ENCODE measurements at places on chromosomes 6 and 20. TPM values are rescaled to one million over a fixed set of nuclear protein-coding genes. Genes with fewer than 3 reads are reported as not detected.

The PTPRT gene
- not detected for total RNA-seq

The BHLHE23 gene
- not detected for total RNA-seq

- ATAC-seq = peak; percentile 87
Measured at GRCh38 chr20:19815553-19815991, 57.5 kb downstream of the RIN2 start.

The SIRPB2 gene
- total RNA-seq = 11.1 TPM

The KCNS1 gene
- total RNA-seq = not detected

The GHRH gene
- not detected for total RNA-seq

The NNAT gene
- 8.8 TPM for total RNA-seq

- no peak for ATAC-seq
Measured at GRCh38 chr6:105941621-105942412, 144.3 kb upstream of the PRDM1 start.

The VARS1 gene
- total RNA-seq = 25.4 TPM

The KCNK15 gene
- total RNA-seq = 1.9 TPM

- no peak for ATAC-seq
Measured at GRCh38 chr6:92586236-92586977, 833.0 kb downstream of the EPHA7 start.

The PI16 gene
- total RNA-seq = 48.1 TPM

DNA sequence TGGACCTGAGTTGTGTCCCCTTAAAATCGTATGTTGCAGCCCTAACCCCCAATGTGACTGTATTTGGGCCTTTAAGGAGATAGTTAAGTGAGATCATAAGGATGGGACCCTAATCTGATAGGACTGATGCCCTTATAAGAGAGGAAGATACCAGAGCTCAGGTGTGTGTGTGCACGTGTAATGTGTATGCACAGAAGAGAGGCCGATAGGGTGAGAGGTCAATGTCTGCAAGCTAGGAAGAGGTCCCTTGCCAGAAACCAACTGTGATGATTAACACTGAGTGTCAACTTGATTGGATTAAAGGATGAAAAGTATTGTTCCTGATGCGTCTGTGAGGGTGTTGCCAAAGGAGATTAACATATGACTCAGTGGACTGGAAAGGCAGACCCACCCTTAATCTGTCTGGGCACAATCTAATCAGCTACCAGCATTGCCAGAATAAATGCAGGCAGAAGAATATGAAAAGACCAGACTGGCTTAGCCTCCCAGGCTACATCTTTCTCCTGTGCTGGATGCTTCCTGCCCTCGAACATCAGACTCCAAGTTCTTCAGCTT lies 299.8 kb downstream of the LRFN2 start:
- ATAC-seq = no peak

DNA sequence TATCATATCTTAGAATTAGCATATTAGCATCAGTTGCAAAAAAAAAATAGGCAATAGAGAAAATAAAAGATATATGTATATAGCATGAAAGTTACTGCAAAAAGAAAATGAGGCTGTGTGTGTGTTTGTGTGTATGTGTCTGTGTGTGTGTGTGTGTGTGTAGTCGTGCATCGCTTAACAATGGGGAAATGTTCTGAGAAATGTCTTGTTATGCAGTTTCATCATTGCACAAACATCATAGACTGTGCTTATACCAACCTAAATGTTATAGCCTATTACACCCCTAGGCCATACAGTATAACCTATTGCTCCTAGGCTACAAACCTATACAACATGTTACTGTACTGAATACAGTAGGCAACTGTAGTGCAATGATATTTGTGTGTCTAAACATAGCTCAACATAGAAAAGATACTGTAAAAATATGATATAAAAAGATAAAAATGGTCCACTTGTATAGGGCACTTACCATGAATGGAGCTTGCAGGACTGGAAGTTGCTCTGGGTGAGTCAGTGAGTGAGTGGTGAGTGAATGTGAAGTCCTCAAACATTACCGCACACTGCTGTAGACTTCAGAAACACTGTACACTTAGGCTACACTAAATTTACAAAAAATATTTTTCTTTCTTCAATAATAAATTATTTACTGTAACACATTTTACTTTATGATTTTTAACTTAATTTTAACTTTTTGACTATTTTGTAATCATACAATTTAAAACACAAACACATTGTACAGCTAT lies 805.1 kb downstream of the KIF16B start:
- ATAC-seq = no peak

The ANKEF1 gene
- 0.81 TPM for total RNA-seq

DNA sequence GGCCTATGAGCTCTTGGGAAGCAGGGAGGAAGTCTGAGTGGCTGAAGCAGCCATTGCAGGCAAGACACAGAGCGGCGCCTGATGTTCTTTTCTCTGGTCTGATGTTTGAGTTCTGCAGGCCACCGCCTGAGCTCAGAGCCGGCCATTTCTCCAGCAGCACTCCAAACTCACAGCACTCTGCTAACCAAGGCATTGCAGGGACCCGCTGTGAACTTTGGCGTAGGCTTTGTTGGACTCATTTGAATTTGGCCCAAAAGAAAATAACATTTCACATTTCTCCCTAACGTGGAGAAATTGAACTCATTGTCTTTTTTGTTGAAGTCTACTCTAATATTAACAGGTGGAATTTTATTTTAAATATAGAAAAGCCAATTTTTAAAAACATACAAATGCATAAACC lies 336.1 kb downstream of the FARS2 start:
- ATAC-seq = no peak

DNA sequence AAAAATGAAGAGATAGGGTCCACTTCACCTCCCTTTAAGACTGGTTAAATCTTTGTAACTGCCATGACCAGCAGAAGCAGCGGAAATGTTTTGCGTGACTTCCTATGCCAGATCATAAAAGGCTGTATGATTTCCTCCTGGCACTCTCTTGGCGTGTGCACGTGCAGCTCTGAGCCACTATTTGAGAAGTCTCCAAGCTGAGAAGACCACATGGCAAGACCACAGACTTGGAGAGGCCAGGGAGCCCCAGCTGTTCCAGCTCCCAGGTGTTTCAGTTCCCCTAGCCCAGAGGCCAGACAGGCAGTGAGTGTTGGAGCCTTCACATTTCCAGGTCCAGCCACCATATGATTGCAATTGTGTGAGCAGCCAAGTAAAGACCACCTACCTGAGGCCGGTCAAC lies 259.3 kb upstream of the RIN2 start:
- ATAC-seq = no peak

GRCh38 chr6:97136626-97137358 lies 146.2 kb downstream of the MMS22L start:
- no peak for ATAC-seq

The IP6K3 gene
- total RNA-seq = 0.32 TPM

- no peak for ATAC-seq
Measured at GRCh38 chr6:39143238-39143930, 28.4 kb upstream of the SAYSD1 start.

- ATAC-seq = no peak
Measured at GRCh38 chr6:146905181-146905704, 299.0 kb upstream of the STXBP5 start.

GRCh38 chr6:34564181-34564580 lies 8.1 kb upstream of the SPDEF start:
- ATAC-seq = no peak

DNA sequence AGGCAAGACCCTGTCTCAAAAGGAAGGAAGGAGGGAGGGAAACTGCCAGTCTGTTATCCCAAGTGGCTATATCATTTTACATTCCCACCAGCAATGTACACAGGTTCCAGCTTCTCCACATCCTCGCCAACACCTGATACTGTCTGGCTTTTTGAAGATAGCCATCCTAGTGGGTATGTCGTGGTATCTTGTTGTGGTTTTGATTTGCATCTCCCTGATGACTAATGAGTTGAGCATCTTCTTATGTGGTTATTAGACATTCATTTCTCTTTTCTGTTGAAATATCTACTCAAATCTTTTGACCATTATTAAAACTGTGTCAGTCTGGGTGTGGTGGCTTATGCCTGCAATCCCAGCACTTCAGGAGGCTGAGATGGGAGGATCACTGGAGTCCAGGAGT lies 47.9 kb upstream of the ARID1B start:
- ATAC-seq = no peak

The FAM217A gene
- total RNA-seq = not detected

DNA sequence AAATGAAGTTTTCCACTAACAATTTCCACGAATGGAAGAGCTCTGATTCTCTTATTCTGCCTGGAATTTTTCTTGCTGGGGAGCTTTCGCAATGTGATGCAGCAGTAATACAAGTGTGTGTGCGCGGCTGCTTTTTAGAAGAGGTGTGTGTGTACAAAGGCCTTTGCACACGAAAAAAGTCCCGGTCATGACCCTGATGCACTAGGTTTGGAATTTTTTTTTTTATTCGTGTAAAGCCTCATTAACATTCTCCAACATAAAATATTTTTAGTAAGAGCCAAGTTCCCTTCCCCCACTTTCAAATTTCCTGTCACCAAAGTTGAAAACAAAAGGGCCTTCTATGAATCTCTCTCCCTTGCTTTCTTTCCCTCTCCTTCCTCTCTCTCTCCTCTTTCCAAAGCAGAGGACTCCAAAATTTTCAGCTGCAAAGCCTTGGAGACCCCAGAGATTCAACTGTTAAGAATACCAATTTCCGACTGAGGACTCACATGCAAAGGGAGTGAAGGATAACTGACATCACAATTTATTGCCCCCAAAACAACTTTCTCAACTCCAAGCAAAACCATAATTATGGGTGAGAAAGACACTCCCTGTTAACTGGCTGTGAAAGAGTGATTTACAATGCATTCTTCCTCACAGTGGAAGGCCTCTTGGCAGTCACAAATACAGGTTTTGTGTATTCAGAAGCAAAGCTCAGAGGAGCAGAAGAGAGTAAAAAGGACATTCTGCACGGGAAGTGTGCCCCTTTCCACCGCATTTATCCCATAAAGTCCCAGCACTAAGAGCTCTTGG lies 421.2 kb upstream of the JARID2 start:
- no peak for ATAC-seq

DNA sequence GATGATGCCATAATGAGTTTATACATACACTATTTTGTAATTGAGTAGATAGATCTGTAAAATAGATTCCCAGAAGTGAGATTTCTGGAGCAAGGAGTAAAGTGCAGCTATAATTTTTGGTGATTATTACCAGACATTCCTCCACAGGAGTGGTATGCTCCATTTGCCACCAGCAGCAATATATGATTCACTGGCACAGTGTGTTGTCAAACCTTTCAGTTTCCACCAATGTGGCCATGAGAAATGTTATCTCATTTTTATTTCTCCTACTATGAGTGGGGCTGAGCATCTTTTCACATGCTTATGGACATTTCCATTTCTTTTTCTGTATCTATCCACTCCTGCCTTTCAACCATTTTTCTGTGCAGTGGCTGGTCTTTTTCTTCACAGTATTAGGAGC lies 70.5 kb downstream of the GPR63 start:
- ATAC-seq = no peak

- peak; percentile 42 for ATAC-seq
Measured at GRCh38 chr6:77368660-77369313, 94.5 kb downstream of the HTR1B start.

DNA sequence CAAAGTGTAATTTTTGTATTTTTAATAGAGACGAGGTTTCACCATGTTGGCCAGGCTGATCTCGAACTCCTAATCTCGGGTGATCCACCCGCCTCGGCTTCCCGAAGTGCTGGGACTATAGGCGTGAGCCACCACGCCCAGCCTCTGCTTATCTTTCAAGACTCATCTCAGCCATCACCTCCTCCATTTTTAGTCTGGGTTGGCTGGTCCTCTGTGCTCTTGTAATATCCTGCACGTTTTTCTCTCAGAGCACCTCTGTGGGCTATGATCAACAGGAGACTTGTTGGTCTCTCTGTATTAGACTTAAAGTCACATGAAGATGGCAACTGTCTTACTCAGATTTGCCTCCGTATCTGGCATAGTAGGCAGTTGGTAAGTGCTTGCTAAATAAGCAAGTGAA lies 7.6 kb downstream of the NOTCH4 start:
- ATAC-seq = no peak

GRCh38 chr20:48706116-48706656 lies 121.6 kb downstream of the PREX1 start:
- peak; percentile 60 for ATAC-seq

GRCh38 chr6:169029861-169030260 lies 223.8 kb downstream of the THBS2 start:
- ATAC-seq = no peak

DNA sequence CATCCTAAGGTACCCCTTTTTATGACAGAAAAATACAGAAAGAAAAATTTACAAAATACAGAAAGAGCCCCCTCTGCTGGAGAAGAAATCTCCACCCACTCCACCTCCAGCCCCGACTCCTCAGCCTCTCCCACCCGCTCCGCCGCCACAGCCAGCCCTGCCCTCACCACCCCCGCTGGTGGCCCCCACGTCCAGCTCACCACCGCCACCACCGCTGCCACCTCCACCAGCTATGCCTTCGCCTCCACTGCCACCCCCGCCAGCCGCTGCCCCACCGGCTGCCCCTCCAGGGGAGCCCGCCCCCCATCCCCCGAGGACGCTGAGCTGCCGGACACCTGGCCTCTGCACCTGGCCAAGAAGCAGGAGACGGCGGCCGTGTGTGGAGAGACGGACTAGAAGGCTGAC lies 17.7 kb downstream of the WFDC2 start:
- no peak for ATAC-seq

The B3GAT2 gene
- not detected for total RNA-seq

The SLC35D3 gene
- not detected for total RNA-seq

DNA sequence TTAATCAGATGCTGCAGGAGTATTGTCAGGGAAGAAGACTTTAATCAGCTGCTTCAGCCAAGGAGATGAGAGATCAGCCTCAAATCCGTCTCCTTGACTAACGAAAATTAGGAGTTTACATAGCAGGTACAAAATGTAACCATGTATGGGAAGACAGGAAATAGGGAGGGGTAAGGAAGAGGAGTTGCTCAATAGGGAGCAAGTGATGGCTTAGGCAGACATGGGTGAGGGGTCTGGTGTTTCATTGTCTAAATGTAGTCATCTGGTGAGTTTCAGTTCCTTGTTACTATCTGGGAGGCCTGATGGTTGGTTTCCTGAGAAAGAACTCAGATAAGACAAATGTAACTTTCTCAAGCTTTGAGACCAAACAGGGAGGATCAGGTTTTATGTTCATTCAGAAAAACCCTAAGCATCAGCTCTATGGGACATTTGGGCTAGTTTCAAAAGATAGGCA lies 217.3 kb upstream of the SULF2 start:
- no peak for ATAC-seq

DNA sequence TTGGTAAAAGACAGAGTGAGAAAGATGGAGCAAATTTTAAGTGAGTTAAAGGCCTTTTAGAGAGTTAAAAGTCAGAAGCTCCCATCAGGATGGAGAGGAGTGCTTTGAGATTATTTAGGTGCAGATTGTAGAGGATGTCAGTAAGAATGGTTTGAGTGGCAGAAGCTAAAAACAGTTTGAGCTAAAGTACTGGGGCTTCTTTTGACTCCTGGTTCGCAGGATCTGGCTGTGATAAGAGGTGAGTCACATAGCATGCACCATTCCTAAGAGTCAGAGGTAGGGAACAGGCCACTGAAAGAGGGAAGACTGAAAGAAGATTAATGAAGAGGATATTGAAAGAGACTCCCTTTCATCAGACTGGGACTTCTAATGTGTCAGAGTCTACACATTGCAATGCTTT lies 1047.9 kb upstream of the MAP3K7 start:
- ATAC-seq = no peak

DNA sequence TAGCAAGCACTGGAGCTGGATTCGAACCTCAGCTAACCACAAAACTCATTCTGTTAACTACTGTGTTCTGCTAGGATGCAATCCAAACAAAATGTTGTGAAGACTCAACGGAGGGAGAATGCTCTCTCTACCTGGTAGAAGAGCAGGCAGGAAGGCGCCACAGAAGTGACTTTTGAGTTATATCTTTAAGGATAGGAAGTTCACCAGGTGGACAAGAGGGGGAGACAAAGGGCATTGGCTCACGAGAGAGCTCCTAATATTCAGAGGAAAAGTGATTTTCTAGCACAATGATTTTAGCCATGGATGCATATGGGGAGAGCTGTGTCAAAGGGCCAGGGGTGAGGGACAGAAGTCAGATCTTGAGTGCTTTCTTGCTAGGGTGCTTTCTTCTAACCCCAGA lies 108.4 kb upstream of the MAFB start:
- no peak for ATAC-seq

Data from gastroesophageal sphincter (tissue), 4 donors.